ENCODE measurements at places on chromosomes 11 and 22.

- no peak for DNase-seq
Observed at GRCh38 chr11:116931206-116931953, 94.0 kb upstream of the APOA1 start.

DNA sequence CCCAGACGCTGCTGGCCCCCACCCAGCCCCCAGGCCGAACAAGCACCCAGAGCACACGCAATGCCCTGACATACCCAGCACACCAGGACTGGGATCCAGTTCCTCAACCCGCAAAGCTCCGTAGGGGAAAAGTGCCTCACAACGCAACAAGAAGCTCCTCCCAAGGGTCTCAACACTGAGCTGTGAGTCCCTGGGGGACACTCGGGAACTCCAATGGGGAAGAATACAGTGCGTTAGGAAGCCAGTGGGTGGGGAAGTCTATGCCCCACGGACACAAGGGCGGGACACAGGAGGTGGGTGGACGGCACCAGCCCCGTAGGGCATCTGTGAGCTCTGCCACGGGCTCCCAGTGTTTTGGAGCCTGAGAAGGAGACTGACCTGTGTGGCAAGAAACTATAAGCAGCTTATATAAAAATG lies 1.6 kb downstream of the DEAF1 start:
- DNase-seq = no peak

GRCh38 chr11:111836721-111837120 lies 34.7 kb downstream of the ALG9 start:
- no peak for DNase-seq

DNA sequence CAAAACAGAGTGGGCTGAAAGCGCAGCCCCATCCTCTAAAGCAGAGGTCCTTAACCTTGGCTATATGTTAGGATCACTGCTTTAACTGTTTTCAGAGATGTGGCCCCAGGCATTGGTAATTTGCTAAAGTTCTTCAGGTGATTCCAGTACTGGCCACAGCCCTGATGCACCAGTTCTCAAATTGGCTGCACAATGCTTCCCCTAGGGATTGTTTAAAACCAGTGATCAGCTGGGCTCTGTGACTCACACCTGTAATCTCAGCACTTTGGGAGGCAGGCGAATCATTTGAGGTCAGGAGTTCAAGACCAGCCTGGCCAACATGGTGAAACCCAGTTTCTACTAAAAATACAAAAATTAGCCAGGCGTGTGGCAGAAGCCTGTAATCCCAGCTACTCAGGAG lies 8.4 kb upstream of the IRAG1 start:
- DNase-seq = no peak

DNA sequence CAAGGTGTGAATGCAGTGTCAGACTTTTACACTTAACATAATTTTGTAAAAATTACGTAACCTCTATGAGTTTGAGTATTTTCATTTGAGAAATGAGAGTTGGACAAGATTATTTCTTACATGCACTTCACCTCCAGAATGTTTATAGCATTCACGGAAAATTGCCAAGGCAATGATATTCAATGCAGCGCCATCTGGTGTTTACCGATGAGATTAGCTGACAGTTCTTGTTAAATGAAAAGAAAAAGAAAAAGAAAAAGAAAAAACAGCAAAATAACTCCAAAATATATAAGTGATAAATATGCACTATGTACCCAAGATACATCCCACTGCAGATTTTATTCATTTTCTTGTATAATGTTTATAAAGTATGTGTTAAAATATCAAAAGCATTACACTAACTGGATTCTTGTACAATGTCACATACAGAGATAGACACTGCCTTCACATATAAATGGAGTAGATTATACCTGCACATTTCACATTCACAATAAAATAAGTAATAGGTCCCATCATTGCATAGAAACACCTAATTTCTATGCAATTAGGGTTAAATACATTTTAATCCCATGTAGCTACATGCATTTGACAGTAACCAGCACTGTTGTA lies 976.3 kb upstream of the FAT3 start:
- no peak for DNase-seq

DNA sequence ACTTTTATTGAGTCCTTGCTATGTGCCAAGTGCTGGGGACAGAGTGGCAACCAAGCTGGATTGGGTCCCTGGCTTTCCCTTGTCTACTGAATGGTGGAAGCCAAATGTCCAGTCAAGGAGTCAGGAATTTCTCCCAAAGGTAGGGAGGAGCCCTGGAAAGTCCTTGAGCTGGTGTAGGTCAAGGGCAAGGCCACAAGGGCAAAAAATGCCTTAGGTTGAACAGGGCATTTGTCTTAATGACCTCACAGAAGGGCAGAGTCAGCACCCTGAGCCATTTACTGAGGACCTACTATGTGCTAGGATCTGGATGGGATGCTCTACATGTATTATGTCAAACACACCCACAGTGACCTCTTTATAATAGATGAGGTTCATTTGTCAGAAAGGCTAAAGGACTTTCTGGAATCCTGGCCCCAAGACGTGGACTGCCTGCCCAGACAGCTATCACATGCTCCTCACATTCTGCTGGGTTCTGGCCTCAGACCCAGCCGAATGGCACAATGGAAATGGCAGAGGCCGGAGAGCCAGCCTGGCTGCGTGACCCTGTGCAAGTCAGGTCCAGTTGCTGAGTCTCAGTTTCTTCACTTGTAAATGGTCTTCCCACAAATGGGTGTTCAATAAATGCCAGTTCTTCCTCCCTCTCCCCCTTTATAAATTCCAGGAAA lies 17.7 kb downstream of the MOGAT2 start:
- DNase-seq = no peak

- no peak for DNase-seq
Observed at GRCh38 chr11:14748090-14748489, 104.5 kb downstream of the PDE3B start.

DNA sequence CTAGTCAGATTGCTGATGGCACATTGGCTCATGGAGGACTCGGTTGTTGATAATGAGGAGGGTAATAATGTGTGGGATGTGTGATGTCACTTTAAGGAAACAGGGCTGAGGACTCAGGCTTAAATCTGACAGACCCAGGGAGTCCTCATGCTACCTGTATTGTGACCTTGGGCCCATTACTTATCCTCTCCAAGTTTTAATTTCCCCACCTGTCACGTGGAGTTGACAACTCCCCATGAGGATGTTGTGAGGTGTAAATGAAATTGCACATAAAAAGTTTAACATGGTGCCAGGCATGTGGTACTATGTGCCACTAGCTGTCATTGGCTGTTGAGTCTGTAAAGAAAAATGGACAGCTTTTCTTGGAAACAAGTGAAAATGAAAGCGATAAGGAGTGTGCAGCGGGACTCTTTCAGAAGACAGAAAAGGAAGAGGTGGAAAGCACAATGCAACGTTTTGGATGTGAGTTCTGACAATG lies 15.3 kb downstream of the IL10RA start:
- no peak for DNase-seq

GRCh38 chr11:106397787-106398501 lies 320.5 kb downstream of the AASDHPPT start:
- no peak for DNase-seq

All from stimulated activated CD8-positive, alpha-beta memory T cell treated with anti-CD3 and anti-CD28 coated beads, Interleukin-4, amount 100 ng/mL, for 4 hours (primary cell).